Germinal center (tissue), 1 donor: ENCODE measurements at places on chromosomes 6 and 20.
A peak's percentile ranks its signal among the peaks of the same experiment; 100 is the strongest.

DNA sequence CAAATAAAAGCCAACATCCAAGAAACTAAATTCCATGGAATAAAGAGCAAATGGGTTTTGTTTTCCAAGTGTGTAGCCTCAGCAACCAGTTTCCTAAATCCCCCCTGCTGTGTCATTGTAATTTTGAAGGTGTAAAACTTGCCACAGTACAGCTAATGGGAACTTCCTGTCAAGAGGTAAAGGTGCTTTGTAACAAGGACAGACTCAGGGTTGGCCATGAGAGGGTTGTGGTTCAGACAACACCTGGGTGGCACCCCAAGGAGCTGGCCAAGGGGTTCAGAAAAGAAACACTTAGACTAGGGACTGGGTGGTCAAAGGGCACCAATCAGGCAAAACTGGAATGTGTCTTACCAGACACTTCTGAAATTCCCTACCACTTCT, 52.4 kb upstream of the LYRM2 start:
- DNase-seq = no peak

DNA sequence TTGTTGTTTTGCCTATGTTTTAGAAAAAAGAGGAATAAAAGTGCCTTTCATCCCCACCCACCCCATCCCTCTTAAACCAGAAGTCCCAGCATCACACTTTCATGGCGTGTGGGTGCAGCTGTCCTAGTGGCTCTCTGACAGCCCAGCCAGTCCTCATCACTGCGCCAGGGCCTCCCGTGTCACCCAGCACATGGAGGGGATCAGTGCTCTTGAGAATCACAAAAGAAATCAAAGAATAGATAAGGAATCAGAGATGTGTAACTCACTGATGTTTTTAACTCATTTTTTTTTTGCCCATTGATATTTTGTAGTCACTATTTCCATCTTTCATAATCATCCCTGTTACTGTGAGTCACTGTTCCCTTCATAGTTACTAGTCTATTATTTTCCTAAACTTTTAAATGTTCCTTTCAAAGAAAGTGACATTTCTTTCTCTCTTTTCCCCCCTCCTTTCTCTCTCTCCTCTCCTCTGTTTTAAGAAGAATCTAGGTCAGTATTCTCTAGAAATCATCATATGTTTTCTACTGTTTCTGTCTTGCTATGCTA, 78.6 kb downstream of the AIG1 start:
- DNase-seq = no peak

- DNase-seq = no peak
Observed at GRCh38 chr20:12617076-12617475, 391.7 kb upstream of the SPTLC3 start.

- no peak for DNase-seq
Observed at GRCh38 chr6:148771212-148771601, 24.4 kb downstream of the UST start.

DNA sequence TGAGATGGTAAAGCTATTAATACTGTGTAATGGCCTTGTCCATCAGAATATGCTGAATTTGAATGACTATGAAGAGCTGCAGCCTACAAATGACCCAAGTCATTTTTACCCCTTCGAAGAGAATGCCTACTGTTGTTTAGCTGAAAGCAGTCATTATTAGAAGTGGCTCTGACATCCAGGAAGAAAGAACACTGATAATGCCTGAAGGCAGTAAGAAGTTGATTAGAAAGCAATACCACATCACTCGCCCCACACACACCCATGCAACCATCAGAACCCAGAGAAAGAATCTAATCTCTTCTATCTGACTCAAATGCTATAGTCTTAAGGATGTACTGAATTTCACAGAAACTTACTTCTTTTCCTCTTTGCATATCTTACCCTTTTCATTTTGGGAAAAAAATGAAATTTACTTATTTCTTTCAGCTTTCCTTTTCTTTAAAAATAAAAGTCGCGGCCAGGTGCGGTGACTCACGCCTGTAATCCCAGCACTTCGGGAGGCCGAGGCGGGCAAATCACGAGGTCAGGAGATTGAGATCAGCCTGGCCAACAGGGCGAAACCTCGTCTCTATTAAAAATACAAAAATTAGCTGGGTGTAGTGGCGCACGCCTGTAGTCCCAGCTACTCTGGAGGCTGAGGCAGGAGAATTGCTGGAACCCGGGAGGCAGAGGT, 61.0 kb downstream of the ARHGAP18 start:
- no peak for DNase-seq

- DNase-seq = no peak
Observed at GRCh38 chr6:87164506-87164905, 9.1 kb downstream of the ZNF292 start.

DNA sequence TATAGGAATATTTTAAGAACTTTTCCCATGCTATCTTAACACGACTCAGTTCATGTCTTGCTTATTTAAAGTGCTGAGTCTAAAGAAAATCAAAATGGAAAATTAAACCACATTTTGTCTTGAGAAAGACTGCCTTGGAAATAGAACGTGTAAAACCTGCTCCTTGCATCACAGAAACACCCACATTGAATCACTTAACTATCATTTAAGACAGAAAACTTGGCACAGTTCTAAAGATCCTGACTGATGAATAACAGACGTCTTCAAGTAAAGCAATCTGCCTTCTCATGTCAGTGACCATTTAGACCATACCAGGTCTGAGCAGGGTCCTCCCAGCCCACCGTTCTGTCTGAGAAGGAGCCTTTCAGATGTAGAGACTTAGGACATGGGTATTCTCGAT, 7.4 kb downstream of the PERP start:
- DNase-seq = no peak

GRCh38 chr6:8627085-8627861, 191.9 kb upstream of the SLC35B3 start:
- DNase-seq = no peak

DNA sequence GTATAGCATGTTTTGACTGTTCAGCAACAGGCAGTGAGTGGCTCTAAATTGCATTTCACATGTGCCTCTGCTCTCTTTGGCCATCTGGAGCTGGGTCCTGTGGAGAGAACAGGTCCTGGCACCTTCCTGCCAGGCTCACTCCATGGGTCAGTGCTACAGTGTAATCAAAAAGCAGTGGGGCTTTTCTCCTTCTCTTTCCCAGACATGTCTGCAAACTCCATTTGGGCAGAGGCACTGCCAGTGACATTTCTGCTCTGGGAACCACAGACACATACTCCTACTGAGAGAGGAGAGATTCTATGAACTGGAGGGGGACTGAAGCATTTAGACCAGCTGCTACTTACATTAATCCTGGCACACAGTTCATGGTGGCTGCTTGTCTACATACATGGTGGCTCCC, 68.3 kb upstream of the TRAF3IP2 start:
- DNase-seq = no peak

GRCh38 chr6:161424421-161424820, 150.6 kb upstream of the AGPAT4 start:
- no peak for DNase-seq

GRCh38 chr6:53868626-53869025, 73.8 kb downstream of the LRRC1 start:
- no peak for DNase-seq

- DNase-seq = no peak
Observed at GRCh38 chr6:13677878-13678254, 33.8 kb downstream of the RANBP9 start.

- peak; percentile 51 for DNase-seq
Observed at GRCh38 chr20:35269055-35269781, 8.7 kb downstream of the MMP24OS start.

DNA sequence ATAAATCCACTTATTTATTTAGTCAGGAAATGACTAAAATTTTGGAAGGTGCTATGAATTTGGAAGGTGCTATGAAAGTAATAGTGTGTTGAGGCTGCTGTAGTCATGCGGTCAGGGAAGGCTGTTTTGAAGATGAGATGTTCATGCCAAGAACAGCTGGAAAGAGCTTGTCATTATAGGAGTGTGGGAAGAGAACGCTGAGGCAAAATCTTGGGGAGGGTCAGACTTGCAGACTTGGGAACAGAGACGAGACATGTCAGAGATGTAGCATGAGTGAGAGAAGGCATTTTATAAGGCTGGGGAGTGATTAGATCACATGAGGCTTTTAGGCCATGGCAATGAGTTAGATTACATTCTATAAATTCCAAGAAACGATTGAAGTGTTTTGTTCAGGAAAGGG, 124.0 kb upstream of the B3GAT2 start:
- DNase-seq = no peak

- no peak for DNase-seq
Observed at GRCh38 chr6:86031713-86032112, 389.0 kb upstream of the SYNCRIP start.

GRCh38 chr6:155548576-155548975, 92.9 kb upstream of the NOX3 start:
- DNase-seq = no peak

- DNase-seq = no peak
Observed at GRCh38 chr6:88890860-88891845, 72.3 kb downstream of the RNGTT start.

- no peak for DNase-seq
Observed at GRCh38 chr20:24452498-24453127, 16.8 kb upstream of the SYNDIG1 start.

GRCh38 chr6:36682328-36683144, 4.0 kb downstream of the CDKN1A start:
- peak; percentile 72 for DNase-seq

DNA sequence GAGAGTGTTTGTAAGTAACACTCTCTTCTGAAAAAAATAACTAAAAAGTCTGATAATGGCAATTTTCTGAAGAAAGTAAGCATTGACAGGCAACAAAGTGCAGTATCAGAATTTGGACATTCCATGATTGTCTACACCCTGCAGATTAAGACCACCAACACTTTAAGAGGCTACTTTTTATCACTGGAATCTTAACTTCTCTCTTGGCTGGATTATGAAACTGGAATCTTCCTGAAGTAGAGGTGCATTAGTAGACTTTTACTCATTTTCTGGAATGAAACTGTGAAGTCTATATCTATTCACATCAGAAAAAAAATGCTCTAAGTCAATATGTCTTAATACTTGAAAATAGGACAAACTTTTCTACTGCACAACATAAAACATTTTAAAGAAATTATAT, 547.5 kb downstream of the COL12A1 start:
- DNase-seq = no peak

DNA sequence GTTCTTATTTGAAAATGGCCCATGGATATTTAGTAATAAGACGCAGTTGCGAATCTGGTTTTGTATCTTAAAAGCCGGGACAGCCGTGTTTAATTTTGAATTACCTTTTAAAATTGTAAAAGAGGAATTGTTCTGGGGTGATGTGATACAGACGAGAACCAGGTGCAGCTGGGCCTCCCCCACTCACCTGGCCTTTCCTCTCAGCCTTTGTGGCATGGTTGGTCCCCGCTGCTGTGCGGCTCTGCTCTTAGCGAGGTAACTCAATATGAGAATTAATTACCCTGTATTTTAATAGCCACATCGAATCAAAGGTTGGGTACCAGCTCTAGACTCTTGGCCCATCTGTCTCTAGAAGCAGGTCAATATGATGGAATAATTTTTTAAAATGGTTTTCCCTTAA, 56.5 kb upstream of the DACT2 start:
- DNase-seq = no peak

GRCh38 chr6:73264446-73264845, 1.4 kb upstream of the KHDC1 start:
- no peak for DNase-seq

DNA sequence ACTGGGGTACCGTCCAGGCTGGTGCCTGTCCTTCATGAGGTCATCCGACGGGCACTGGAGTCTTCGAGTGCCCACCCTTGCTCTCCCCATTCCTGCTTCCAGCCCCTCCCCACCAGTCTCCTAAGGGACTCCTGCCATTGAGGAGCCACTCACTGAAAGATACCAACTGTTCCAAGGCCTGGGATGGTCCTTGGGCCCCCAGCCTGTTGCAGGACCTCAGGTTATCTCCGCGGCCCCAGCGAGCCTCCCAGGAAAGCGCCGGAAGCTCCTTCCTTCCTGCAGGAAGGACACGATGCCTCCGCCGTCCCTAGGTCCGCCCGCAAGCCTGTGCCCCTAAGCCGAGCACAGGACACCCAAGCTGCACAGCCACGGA, 1.2 kb downstream of the NKAIN4 start:
- no peak for DNase-seq

- no peak for DNase-seq
Observed at GRCh38 chr20:11992426-11992825, 74.7 kb downstream of the BTBD3 start.

DNA sequence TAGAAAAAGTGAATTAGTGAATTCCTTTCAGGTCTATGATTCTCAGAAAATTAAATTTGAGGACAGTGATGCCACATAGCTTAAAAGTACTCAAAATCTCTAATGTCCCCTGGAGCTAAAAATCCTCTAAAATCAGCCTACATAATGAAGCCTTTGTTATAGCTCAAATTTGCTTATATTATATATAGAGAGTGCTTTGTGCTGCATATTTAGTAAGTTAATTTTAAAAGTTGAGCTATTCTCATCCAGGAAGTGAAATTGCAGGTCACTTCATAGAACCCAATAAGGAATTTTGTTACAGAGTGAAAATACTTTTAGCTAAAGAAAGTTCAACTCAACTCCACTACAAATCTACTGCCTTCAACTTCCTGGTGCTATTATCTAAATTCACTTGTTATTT, 507.5 kb upstream of the MAP3K7 start:
- no peak for DNase-seq

- DNase-seq = no peak
Observed at GRCh38 chr6:20700375-20700774, 166.1 kb downstream of the CDKAL1 start.

DNA sequence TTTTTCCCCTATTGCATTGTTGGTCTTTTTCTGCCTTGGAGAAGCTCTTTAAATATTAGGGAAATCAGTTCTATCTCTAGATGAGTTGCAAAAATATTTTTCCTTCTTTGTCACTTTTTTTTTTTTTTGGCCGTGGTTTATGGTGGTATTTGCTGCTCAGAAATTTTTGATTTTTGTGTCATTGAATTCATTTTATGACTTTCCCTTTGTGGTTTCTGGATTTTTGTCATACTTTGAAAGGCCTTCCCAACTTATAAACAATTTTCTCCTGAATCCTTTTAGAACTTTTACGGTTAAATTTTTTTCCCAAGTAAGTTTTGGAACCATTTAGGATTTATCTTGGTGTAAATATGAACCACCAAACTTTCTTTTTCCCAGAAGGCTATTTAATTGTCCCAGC, 145.6 kb downstream of the GJA10 start:
- no peak for DNase-seq

- no peak for DNase-seq
Observed at GRCh38 chr6:68343901-68344300, 291.2 kb upstream of the ADGRB3 start.

DNA sequence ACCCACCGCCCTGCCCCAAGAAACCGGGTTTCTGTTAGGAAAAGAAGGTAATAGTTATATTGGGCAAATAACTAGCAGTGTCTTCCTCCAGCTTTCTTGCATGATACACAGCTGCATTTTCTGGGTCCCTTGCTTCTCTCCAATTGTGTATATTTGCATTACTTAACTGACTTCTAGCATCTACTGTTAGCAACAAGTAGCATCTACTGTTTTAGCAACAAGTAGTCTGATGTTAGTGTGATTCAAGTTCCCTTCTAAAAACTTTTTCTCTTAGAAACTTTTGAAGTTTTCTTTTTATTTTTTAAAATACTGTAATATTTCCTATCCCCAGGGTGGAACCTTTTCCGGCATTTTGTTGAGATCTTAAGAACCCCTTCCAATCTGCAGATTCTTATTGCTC, 221.2 kb downstream of the CLIC5 start:
- DNase-seq = no peak
